ENCODE measurements at places on chromosomes 4 and X. TPM values are rescaled to one million over a fixed set of nuclear protein-coding genes. Genes with fewer than 3 reads are reported as not detected.

The NSDHL gene
- 21.8 TPM for total RNA-seq

The FGD1 gene
- total RNA-seq = not detected

The ZFP92 gene
- total RNA-seq = 1.9 TPM

The GSPT2 gene
- 11.3 TPM for total RNA-seq

The CDS1 gene
- 0.20 TPM for total RNA-seq

The USP51 gene
- 1.6 TPM for total RNA-seq

The CD99L2 gene
- total RNA-seq = 13.7 TPM

The SPOCK3 gene
- total RNA-seq = not detected

The ARMCX2 gene
- 4.7 TPM for total RNA-seq

The CXorf65 gene
- 9.5 TPM for total RNA-seq

The SLC38A5 gene
- total RNA-seq = 188 TPM

The PORCN gene
- total RNA-seq = 12.8 TPM

The MAGEB10 gene
- total RNA-seq = not detected

The TBC1D8B gene
- 1.5 TPM for total RNA-seq

DNA sequence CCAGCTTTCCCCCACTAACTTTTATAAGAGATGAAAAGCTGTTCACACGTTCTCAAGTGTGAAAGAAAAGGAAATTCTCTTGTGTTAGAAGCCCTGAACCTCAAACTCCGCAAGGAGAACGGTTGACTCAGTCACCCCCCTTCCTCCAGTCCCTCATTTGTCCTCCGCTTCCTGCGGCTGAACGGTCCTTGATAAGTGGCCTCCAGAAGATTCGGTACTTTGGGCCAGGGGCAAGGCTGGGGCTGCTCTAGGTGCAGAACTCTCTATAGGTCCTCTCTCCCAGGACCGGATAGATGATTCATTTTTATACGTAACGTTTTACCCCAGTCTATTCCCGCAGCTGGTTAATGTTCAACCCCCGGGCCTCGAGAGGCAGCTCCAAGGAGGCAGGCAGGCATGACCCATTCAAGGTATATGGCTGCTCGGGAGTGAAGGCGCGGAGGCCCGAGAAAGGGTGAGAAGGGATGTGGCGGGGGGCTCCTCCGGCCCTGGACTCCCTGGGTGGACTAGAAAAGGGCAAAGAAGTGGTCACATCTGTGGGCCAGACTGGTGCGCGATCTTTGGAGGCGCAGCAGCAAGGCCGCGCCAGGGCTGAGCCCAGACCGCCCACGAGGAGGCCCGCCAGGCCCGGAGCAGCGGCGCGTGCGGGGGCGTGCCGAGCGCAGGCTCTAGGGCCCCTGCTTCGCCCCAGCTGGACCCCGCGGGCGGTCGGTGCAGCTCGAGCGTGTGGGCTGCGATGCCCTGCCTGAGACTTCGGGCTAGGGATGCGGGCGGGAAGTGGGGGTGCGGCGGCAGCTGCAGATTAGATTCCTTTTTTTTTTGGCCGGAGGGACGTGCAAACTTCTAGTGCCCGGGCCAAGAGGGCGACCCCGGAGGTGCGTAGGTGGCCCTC lies 11.7 kb downstream of the PITX2 start:
- no peak for DNase-seq

- no peak for DNase-seq
Measured at GRCh38 chr4:32986236-32986635, 2266.1 kb downstream of the PCDH7 start.

- DNase-seq = no peak
Measured at GRCh38 chr4:126445596-126445995, 1130.8 kb downstream of the FAT4 start.

GRCh38 chr4:112881842-112882241 lies 167.6 kb upstream of the ANK2 start:
- no peak for DNase-seq

GRCh38 chr4:74539044-74539790 lies 94.3 kb downstream of the AREG start:
- no peak for DNase-seq

GRCh38 chrX:118373538-118373937 lies 27.6 kb downstream of the WDR44 start:
- no peak for DNase-seq

GRCh38 chrX:135389243-135389642 lies 32.5 kb upstream of the SMIM10L2A start:
- no peak for DNase-seq

- no peak for DNase-seq
Measured at GRCh38 chrX:28854637-28855036, 267.4 kb downstream of the IL1RAPL1 start.

- no peak for DNase-seq
Measured at GRCh38 chr4:185318679-185319078, 77.0 kb downstream of the LRP2BP start.

- peak; percentile 32 for DNase-seq
Measured at GRCh38 chr4:42865572-42866189, 26.8 kb upstream of the GRXCR1 start.

- no peak for DNase-seq
Measured at GRCh38 chr4:20337261-20337664, 85.6 kb downstream of the SLIT2 start.

GRCh38 chrX:49988143-49988542 lies 65.7 kb downstream of the CLCN5 start:
- no peak for DNase-seq

GRCh38 chr4:156476359-156476758 lies 495.2 kb downstream of the PDGFC start:
- no peak for DNase-seq

DNA sequence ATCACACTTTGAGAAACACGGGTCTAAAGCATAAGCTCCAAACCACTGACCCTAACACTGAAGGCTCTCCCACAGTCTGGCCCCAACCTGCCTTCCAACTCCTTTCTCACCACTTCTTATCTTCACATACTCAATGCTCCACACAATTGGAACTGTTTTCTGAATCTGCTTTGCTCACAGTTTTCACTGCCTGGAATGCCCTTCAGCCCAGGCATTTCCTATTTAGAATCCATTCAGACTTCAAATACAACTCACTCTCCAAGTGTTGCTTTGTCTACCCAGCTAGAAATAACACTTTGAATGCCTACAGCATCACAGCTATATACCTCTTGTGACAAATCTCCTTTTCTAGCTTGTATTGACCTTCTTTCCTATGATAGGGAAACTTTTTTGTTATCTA lies 10.2 kb downstream of the OTUD4 start:
- no peak for DNase-seq

DNA sequence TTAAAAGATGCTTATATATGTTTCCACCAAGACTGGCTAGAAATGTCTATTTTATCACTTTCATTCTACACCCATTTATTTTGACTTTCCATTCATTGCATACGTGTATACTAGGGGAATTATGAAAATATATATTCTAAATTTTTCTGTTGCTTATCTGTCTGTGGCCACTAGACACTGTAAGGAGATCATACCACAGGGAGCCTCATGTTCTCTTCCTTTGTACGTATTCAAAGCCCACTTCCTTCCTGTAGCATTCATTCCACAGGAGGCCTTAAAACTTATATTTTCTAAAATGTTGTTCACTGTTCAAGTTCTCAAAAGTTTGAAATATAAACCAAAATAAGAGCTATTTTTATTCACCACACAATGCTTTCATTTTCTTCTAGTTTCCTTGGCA lies 1848.9 kb upstream of the TENM3 start:
- no peak for DNase-seq

DNA sequence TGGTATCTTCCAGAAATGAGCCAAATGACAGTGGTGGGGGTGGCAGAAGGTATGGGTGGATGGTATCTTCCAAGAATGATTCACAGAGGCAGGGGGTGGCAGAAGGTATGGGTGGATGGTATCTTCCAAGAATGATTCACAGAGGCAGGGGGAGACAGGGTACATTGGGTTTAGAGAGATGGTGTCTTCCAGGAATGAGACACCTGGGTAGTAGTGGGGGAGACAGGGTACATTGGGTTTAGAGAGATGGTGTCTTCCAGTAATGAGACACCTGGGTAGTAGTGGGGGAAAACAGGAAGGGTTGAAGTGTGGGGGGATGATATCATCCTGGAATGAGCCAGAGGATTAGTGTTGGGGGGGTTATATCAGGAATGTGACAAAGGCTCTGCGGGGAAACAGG lies 62.0 kb downstream of the MAOA start:
- DNase-seq = no peak

DNA sequence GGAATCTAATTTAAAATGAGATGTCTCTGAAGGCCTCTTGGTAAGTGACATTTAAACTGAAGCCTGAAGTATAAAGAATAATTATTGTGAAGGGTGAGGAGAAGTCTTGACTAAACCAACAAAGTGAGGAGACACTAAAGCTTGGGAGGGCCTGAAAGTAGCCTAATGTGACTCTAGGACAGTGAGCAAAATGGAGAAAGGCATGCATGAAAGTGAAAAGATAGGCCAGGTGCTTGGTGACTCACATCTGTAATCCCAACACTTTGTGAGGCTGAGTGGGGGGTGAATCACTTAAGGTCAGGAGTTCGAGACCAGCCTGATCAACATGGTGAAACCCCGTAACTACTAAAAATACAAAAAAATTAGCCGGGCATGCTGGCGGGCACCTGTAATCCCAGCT lies 46.9 kb upstream of the SMARCAD1 start:
- DNase-seq = no peak

DNA sequence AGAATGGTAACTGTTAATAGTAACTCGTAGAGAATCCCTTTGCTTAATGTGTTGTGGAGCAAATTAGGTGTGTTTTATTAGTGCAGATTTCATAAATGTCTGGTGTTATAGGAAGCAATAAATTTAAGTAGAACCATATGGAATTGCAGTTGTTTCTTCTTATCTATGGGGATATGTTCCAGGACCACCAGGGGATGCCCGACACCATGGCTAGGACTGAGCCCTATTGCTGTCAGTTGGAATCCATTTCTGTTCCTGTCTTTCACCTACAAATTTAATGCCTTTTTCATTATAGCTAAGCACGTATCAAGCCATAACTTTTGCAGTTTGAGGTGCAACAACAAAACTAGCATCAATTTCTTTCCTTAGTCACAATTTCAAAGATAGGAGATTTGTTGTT lies 72.5 kb downstream of the DDIT4L start:
- no peak for DNase-seq

DNA sequence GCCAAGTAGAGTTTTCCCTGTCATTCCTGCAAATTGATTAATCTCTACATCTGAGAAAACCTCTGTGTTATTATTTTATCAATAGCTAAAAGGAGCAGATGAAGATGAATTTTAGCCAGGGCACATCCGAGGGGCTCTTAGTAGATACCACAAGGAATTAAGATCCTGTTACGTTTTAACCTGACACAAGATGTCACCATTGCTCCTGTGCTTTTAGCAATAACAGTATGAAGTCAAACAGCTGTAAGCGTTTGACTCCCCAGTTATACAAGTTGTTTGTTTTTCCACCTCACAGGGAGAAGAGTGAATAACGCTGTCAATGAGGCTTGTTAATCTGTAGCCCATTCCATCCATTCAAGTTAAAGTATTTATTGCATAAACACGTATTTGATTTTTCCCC lies 76.0 kb upstream of the AP1S2 start:
- DNase-seq = no peak

GRCh38 chr4:54954656-54955388 lies 170.6 kb downstream of the KDR start:
- no peak for DNase-seq

DNA sequence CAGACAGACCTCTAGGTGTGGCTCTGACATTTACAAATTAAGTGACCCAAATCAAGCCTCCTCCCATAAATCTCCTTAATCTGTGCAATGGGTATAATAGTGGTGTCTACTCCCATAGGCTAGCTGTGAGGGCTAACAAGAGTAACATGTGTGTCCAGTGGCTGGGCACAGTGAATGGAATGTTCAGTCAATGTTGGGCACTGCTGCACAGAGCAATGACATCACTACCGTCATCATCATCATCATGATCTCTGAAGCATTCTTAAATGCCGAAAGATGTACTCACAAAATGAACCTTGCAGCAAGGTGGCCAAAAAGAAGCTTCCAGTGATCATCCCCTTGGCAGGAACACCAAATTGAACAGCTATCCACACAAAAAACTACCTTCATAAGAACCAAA lies 43.5 kb downstream of the CHRNA9 start:
- DNase-seq = no peak

GRCh38 chrX:11346121-11346682 lies 53.0 kb downstream of the AMELX start:
- DNase-seq = no peak

- no peak for DNase-seq
Measured at GRCh38 chrX:145735036-145735435, 82.6 kb upstream of the SLITRK2 start.

GRCh38 chr4:155911905-155912304 lies 8.4 kb downstream of the TDO2 start:
- no peak for DNase-seq

GRCh38 chrX:110156167-110156754 lies 153.3 kb downstream of the TMEM164 start:
- DNase-seq = no peak

DNA sequence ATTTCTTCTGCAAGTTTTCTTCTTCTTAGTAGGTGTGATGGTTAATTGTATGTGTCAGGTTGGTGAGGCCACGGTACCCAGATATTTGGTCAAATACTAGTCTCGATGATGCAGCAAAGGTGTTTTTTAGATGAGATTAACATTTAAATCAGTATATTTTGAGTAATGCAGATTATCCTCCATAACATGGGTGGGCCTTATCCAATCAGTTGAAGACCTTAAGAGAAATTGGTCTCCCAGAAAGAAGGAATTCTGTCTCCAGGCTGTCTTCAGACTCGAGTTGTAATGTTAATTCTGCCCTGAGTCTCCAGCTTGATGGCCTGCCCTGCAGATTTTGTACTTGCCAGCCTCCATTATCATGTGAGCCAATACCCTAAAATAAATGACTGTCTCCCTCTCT lies 122.5 kb upstream of the TSPAN5 start:
- DNase-seq = no peak

DNA sequence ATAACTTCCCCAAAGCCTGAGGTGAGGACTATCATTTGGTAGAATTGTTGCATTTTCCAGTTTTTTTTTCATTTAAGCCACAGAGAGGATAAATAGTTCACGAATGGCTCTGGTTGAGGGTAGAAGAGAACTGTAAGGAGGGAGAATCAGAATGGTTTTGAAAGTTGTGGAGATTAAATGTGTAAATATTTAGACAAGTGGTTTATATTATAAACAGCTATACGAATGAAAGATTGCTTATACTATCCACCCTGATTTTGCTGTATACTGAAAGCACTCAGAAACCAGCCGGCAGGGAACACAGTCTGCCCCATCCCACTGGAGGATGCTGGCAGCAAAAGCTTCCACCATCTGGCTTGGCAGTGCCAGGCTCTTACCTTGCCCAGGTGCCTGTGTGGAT lies 341.1 kb downstream of the RAPGEF2 start:
- DNase-seq = no peak
